ENCODE measurements at places on chromosomes 11 and 22.

DNA sequence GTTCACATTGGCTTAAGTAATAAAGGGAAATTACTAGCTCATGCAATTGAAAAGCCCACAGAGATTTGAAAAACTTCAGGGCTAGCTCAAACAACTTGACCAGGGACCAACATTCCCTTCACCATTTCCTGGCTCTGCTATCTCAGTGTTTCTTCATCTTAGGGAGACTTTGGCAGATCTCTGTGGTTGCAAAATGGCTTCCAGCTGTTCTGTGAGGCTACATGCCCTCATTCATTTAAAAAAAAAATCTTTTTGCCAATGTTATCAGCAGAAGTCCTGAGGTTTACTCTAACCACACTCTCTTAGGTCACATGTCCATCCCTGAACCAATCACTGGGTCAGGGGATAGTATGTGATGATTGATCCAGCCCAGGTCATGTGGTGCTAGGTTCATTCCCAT, 13.9 kb upstream of the RASSF10 start:
- peaks cover 11% of the 10 kb centered on the region for H3K27me3 ChIP-seq
- no peaks in the 10 kb centered on the region for H3K4me1 ChIP-seq
- no peak for DNase-seq

- H3K27me3 ChIP-seq = peaks cover 14% of the 10 kb centered on the region
- H3K36me3 ChIP-seq = no peaks in the 10 kb centered on the region
- H3K27ac ChIP-seq = no peak overlapping the region
Measured at GRCh38 chr11:555780-556661, 4.5 kb downstream of the LMNTD2 start.

- DNase-seq = no peak
- H3K27ac ChIP-seq = no peak overlapping the region
- H3K27me3 ChIP-seq = peaks cover 6% of the 10 kb centered on the region
- H3K4me3 ChIP-seq = no peak overlapping the region
- no peaks in the 10 kb centered on the region for H3K4me1 ChIP-seq
- no peaks in the 10 kb centered on the region for H3K36me3 ChIP-seq
Measured at GRCh38 chr11:125295931-125296330, 131.4 kb downstream of the PKNOX2 start.

DNA sequence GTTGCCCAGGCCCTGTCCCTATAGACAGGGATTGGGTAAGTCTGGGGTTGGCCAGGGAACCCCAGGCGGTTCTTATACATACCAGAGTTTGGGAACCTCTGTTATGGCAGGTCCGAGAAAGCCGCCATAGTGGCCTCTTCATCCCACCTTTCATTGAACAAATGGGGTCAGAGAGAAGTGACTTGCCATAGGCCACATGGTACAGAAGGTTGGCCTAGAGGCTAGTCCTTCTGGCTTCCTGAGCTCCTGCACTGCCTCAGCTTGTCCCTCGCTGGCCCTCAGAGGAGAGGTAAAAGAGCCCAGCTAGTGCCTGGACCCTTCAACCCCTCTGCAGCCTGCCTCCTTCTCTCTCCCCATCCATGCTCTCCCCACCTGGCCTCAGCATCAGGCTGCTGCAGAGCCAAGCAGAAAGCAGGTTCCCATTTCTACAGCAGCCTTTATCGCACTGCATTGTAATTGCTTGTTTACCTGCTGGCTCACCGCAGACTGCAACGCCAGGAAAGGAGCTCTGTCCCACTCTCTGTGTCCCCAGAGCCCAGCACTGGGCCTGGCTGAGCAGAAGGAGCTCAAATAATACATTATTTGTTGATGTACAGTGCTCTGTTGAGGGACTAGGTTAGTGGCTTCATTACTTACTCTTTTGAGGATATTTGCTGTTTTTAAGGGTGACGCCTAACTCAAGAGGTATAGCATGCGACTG, 103.6 kb downstream of the TRIM29 start:
- H3K36me3 ChIP-seq = no peaks in the 10 kb centered on the region
- no peak overlapping the region for H3K27ac ChIP-seq
- H3K4me1 ChIP-seq = no peaks in the 10 kb centered on the region
- H3K4me3 ChIP-seq = no peak overlapping the region
- DNase-seq = no peak

GRCh38 chr22:31083923-31084810, 3.0 kb downstream of the SMTN start:
- H3K4me3 ChIP-seq = peak overlapping the region; percentile 80
- no peaks in the 10 kb centered on the region for H3K27me3 ChIP-seq
- no peak for DNase-seq
- H3K4me1 ChIP-seq = peaks cover 37% of the 10 kb centered on the region
- H3K27ac ChIP-seq = peak overlapping the region; percentile 73
- H3K36me3 ChIP-seq = peaks cover 12% of the 10 kb centered on the region

DNA sequence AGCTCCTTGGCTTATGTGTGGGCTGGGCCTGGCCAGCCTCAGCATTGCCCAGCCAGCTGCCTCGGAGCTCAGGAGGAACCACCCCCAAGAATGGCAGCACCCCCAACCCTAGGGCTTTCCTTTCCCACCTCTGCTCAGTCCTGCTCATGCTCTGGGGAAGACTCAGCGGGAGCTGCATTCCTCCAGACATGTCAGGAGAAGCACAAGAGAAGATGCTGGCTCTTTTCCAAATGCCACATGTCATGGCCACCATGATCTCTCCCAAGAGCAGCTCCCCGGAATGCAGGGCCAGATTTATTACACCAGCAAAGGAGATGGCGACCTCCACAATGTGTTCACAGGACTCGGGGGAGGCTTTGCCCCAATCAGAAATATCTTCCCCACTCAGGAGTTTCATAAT, 143.7 kb downstream of the PKNOX2 start:
- peaks cover 4% of the 10 kb centered on the region for H3K27me3 ChIP-seq
- H3K4me3 ChIP-seq = no peak overlapping the region
- H3K36me3 ChIP-seq = no peaks in the 10 kb centered on the region
- H3K4me1 ChIP-seq = no peaks in the 10 kb centered on the region
- DNase-seq = no peak

DNA sequence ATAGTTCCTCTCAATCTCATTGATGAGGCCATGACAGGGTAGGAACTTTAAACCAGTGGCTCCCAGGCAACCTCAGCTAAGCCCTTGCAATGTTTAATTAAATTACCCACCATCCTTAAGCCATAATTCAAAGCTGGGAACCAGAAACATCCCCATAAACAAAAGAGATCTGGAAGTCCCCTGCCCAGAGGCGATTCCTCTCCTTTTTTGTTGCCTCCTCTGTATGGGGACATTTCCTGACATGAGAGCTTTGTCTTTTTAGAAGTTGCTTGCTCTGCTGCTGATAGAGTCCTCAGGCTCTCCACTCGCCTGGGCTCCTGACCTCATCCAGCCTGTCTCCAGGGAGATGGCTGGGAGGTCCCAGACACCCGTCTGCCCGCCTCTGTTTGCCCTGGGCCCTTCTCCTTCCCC, 3.2 kb downstream of the DTX4 start:
- DNase-seq = no peak
- H3K27me3 ChIP-seq = peaks cover 25% of the 10 kb centered on the region
- no peaks in the 10 kb centered on the region for H3K36me3 ChIP-seq
- no peak overlapping the region for H3K27ac ChIP-seq
- peaks cover 7% of the 10 kb centered on the region for H3K4me1 ChIP-seq
- no peak overlapping the region for H3K4me3 ChIP-seq

DNA sequence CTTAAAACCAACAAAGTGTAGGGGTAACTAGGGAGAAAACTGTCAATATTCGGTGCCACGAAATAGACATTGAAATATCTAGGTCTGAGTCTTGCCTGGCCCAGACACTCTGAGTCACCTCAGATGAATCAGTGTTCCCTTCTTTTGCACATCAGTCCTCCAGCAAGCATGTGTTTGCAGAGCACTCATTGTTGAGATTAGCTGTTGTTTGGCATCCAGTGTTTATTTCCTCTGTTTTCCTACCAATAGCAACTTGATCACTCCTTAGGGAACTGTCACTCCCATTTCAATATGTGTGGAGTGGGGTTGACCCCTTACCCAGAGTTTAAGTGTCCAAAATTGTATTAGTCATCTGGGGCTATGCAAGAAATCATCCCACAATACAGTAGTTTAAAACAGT, 4.7 kb upstream of the ASCC2 start:
- H3K36me3 ChIP-seq = no peaks in the 10 kb centered on the region
- DNase-seq = no peak
- peaks cover 3% of the 10 kb centered on the region for H3K27me3 ChIP-seq

- H3K4me3 ChIP-seq = no peak overlapping the region
- peaks cover 10% of the 10 kb centered on the region for H3K27me3 ChIP-seq
- H3K36me3 ChIP-seq = no peaks in the 10 kb centered on the region
- H3K27ac ChIP-seq = no peak overlapping the region
- no peak for DNase-seq
- peaks cover 3% of the 10 kb centered on the region for H3K4me1 ChIP-seq
Measured at GRCh38 chr22:28034760-28035401, 115.8 kb upstream of the PITPNB start.

GRCh38 chr22:21632237-21632895, at the start of gene CCDC116:
CCDC116 (plus strand) TSS chr22:21632760; CDS start chr22:21633182, 422 bp downstream.
- no peak within 1 kb of the TSS for H3K4me3 ChIP-seq
- H3K4me1 ChIP-seq = peaks cover 33% of the 10 kb centered on the region
- H3K27me3 ChIP-seq = no peaks in the 10 kb centered on the region

GRCh38 chr11:14124886-14125285, 162.4 kb downstream of the SPON1 start:
- H3K27ac ChIP-seq = no peak overlapping the region
- no peaks in the 10 kb centered on the region for H3K27me3 ChIP-seq
- no peaks in the 10 kb centered on the region for H3K36me3 ChIP-seq
- H3K4me3 ChIP-seq = no peak overlapping the region
- no peak for DNase-seq
- H3K4me1 ChIP-seq = no peaks in the 10 kb centered on the region

DNA sequence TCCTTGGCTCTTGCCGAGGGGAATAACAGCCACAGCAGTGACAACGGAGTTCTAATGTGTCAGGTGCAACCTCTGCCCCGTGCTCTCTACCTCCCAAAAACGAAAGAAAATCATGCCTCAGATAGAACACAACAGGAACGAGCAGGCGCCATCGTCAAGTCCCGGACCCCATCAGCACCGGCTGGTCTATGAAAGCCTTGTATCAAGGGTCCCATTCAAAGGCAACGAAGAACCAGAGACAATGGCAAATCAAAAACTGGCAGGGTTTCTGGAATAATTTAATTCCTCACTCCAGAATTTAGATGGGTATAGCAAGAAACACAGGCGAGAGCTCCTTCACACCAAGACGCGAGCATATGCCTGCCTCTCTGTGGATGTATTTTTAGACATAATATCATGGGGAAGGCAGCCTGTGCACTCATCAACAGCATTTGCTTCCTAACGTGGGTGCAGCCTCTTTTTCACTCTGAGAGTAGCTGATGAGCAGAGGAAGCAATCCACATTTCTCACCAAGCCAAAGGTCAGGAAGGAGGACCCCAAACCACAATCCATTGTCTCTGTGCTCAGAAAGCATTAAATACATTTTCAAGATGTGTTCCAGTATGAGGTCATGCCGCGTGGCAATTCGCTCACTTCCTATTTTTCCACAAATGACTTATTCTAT, 193.4 kb upstream of the BLID start:
- no peak overlapping the region for H3K4me3 ChIP-seq
- H3K4me1 ChIP-seq = no peaks in the 10 kb centered on the region
- H3K36me3 ChIP-seq = no peaks in the 10 kb centered on the region
- H3K27ac ChIP-seq = no peak overlapping the region
- DNase-seq = no peak

DNA sequence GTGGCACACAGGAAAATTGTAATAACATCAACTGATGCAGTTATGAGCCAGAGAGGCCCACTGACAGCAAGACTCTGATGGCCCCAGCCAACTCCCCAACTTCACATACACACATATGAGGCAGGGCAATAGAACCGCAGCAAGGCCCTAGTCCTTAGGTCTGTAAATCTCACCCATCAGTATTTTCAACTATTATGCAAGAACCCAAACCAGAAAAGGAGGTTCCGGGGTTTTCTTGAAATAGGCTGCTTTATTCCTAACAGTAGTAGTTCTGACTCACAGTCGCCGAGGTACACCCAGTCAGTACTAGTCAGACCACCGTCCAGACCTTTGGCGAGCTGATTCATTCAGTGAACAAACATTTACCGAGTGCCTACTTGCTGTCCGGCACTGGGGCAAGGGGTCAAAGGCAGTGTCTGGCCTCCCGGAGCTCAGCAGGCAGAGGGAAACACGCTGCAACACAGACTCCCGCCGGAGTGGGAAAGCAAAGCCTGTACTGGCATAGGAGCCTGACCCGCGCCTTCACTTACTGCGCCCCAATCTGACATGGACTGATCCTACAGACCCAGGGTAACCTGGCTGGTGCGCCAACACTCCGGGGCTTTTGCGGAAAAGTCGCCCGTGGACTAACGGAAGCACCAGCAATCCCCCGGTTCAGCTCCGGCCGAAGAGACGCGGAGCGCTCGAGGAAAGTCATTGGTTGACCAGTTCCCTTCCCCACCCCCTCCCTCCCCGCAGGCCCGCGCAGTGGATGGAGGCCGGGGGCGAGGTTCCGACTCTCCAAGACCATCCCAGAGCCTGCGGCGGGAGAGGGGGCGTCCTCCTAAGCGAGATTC, 1.3 kb downstream of the PLEKHA7 start:
- no peaks in the 10 kb centered on the region for H3K36me3 ChIP-seq
- peaks cover 7% of the 10 kb centered on the region for H3K4me1 ChIP-seq
- peak overlapping the region; percentile 53 for H3K4me3 ChIP-seq
- no peak for DNase-seq
- peaks cover 27% of the 10 kb centered on the region for H3K27me3 ChIP-seq

GRCh38 chr22:17767233-17768065, 6.8 kb downstream of the BID start:
- H3K4me1 ChIP-seq = peaks cover 35% of the 10 kb centered on the region
- H3K36me3 ChIP-seq = peaks cover 4% of the 10 kb centered on the region
- peaks cover 18% of the 10 kb centered on the region for H3K27me3 ChIP-seq
- H3K27ac ChIP-seq = peak overlapping the region; percentile 64

DNA sequence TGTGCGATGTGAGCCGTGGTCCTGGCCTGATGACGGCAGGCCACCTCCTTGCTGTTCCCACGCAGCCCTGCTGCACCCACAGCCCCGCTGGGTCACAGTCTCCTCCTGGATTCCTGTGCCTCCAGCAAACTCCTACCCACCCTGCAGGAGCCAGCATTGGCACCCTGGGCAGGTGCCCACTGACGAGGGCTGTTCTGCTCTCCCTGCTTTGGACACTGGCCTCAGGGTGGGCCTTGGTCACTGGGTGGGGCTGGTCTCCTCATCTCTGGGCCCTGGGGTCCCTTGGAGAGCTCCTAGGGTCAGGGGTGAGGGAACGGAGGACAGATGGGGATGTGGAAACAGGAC, 12.7 kb downstream of the TSPAN4 start:
- DNase-seq = no peak
- no peak overlapping the region for H3K4me3 ChIP-seq
- no peak overlapping the region for H3K27ac ChIP-seq
- H3K27me3 ChIP-seq = no peaks in the 10 kb centered on the region
- H3K4me1 ChIP-seq = no peaks in the 10 kb centered on the region

DNA sequence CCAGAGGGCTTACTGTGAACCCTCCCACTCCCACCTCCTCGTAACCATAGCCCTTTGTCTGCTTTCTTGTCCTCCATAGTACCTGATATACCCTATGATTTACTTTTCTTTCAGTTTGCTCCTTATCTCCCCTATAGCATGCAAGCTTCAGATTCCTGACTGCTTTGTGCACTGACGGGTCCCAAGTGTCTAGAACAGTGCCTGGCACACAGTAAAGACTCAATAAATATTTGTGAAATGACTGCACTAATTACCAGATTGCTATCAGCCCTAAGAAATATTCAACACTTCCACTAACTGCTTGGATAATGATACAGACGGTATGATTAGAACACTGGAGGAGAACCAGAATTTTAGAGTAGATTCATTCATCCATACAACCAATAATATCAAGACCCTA, 33.0 kb downstream of the ISX start:
- no peaks in the 10 kb centered on the region for H3K4me1 ChIP-seq
- H3K36me3 ChIP-seq = no peaks in the 10 kb centered on the region
- no peak overlapping the region for H3K4me3 ChIP-seq

- no peak overlapping the region for H3K4me3 ChIP-seq
- H3K36me3 ChIP-seq = no peaks in the 10 kb centered on the region
- H3K27me3 ChIP-seq = no peaks in the 10 kb centered on the region
- DNase-seq = no peak
Measured at GRCh38 chr11:2581151-2581930, 118.5 kb downstream of the KCNQ1OT1 start.
